ENCODE measurements at places on chromosomes 2 and 18. TPM values are rescaled to one million over a fixed set of nuclear protein-coding genes. Genes with fewer than 3 reads are reported as not detected.

The ICOS gene
- 133 TPM for total RNA-seq

The SLC19A3 gene
- total RNA-seq: not detected

DNA sequence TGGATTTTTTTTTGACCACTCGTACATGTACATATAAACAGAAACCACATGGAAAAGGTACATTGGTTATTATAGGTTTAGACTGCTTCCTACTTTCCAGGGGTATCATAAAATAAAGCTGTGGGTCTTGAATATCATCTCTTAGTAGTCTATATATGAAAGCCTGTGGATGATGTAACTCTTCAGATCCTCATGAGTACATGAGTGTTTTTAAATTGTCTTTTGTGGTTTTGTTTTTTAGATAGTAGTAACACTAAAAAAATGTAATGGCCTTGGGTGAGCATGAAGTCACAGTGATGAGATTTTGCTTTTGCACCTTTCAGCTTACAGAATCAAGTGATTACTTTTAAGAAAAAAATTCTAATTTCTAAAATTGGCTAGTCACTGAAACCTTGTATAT is 80.2 kb downstream of the RAB3GAP1 start:
- H3K36me3 ChIP-seq: peaks cover 56% of the 10 kb centered on the region
- no peaks in the 10 kb centered on the region for H3K27me3 ChIP-seq
- no peak for DNase-seq
- peaks cover 8% of the 10 kb centered on the region for H3K4me1 ChIP-seq
- no peak overlapping the region for H3K27ac ChIP-seq

DNA sequence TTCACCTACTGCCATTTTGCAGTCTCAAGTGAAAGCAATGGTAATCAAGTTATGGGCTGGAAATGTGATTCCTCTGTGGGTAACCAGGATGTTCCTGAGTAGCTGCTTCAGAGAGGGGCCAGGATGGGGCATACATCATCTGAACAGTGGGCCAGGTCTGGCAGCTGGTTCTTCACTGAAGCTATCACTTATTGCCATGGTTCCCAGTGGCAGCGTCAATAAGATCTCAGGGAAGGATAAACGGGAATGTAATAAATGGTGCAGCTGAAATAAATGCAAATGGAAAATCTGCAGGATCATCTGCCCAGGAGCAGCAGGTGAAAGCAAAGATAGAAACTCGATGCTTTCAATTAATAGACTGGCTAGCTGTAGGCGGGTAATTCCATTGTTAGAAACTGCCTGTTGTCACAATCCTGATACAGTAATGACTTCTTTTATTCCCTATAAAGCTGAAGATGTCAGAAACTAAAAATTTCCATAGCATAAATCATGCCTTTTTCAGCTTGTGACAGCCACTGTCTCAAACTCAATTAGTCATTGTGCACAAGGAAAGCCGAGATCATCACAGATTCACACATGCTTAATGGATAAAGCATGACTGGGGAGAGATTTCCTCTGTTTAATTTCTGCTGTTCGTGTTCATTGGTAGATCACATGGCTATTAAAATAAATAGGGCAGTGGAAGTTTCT is 56.2 kb upstream of the CCDC85A start:
- H3K27ac ChIP-seq: no peak overlapping the region
- no peaks in the 10 kb centered on the region for H3K36me3 ChIP-seq
- H3K27me3 ChIP-seq: peaks cover 4% of the 10 kb centered on the region
- no peak for DNase-seq

- H3K27ac ChIP-seq: no peak overlapping the region
- peaks cover 3% of the 10 kb centered on the region for H3K27me3 ChIP-seq
- no peaks in the 10 kb centered on the region for H3K4me1 ChIP-seq
- H3K36me3 ChIP-seq: peaks cover 3% of the 10 kb centered on the region
- DNase-seq: no peak
- no peak overlapping the region for H3K4me3 ChIP-seq
Measured at GRCh38 chr18:7291046-7291445, 60.2 kb downstream of the LRRC30 start.

- no peaks in the 10 kb centered on the region for H3K4me1 ChIP-seq
- no peak overlapping the region for H3K27ac ChIP-seq
- DNase-seq: no peak
- no peaks in the 10 kb centered on the region for H3K27me3 ChIP-seq
- H3K4me3 ChIP-seq: no peak overlapping the region
Measured at GRCh38 chr2:188382107-188382506, 90.4 kb downstream of the GULP1 start.

DNA sequence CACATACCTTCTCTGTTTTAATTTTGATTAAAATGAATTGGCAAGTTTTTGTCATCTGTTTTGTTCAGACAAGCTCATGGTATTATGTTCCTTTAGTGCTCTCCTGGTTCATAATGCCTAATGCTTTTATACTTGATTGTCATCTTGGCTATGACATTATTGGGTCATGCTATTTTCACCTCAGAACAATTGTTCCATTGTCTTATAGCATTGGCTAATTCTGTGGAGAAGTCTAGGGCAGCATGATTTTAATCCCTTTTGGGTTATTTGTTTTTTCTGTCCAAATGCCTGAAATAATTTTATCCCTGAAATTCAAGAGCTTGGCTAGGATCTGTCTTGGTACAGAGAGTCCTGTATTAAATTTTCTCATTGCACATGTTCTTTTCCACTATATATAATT is 83.8 kb upstream of the CCDC85A start:
- H3K4me1 ChIP-seq: no peaks in the 10 kb centered on the region
- H3K4me3 ChIP-seq: no peak overlapping the region
- no peak for DNase-seq
- no peaks in the 10 kb centered on the region for H3K36me3 ChIP-seq
- no peak overlapping the region for H3K27ac ChIP-seq

DNA sequence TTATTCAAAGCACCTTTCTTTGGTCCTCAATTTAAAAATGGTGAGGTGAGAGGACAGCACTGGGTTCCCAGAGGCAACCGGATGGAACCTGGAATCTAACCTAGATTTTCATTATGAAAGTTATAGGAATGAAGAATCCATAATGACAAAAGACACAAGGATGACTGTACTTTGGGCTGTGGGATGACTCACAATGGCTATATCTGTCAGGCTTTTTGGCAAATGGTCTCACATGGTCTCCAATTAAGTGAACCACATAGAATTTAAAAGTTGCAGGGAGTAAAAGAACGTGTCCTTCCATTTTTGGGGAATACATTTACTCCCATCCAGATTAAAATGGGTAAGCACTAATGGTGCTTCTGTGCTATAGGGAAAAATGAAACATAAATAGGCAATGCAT is 31.8 kb upstream of the LYPD1 start:
- no peaks in the 10 kb centered on the region for H3K27me3 ChIP-seq
- no peaks in the 10 kb centered on the region for H3K4me1 ChIP-seq
- H3K4me3 ChIP-seq: no peak overlapping the region
- DNase-seq: no peak
- H3K36me3 ChIP-seq: no peaks in the 10 kb centered on the region

Measured in activated CD4-positive, alpha-beta T cell treated with anti-CD3 and anti-CD28 coated beads for 36 hours (primary cell).